Osteoblast (primary cell): ENCODE measurements at places on chromosomes 4 and X. TPM values are rescaled to one million over a fixed set of nuclear protein-coding genes. Genes with fewer than 3 reads are reported as not detected.

DNA sequence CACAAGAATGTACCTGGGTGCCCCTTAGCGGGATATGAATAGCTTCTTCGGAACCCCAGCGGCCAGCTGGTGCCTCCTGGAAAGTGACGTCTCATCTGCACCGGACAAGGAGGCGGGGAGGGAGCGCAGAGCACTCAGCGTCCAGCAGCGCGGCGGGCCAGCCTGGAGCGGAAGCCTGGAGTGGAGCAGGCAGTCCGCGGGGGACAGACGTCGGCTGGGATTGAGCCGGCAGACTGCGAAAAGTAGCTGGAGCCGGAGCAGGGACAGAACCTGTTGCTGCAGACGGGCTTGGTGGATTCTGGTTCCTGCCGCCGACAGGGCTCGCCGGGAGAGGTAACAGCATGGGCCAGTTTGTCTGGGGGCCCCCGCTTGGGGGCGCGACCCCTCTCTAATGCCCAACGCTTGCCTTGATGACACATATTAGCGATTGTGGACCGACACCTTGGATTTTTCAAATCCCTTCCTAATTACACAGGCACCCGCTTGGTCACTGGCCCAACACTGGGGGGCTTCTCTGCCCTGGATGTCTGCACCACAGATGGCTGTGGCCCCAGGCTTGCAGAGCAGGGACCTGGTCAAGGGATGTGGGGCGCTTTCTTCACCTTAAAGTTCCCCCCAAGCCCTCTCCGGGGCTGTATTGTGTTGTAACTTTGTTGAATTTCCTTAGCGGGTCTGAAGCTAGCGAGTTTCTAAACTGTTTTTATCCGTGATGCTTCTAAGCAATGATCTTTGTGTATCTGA, at the start of gene NPFFR2:
TSS of gene NPFFR2 (plus strand) at position 133 of the 741 bp plus-strand sequence. CDS start 96,592 bp downstream, outside the sequence.
- H3K27ac ChIP-seq = no peak within 1 kb of the TSS
- no peaks in the 10 kb centered on the region for H3K36me3 ChIP-seq
- H3K4me3 ChIP-seq = no peak within 1 kb of the TSS
- peak; percentile 10 for DNase-seq
- H3K4me1 ChIP-seq = no peaks in the 10 kb centered on the region
- peaks cover 2% of the 10 kb centered on the region for H3K27me3 ChIP-seq

GRCh38 chr4:33029976-33030375, 2309.8 kb downstream of the PCDH7 start:
- DNase-seq = no peak
- no peaks in the 10 kb centered on the region for H3K36me3 ChIP-seq
- no peak overlapping the region for H3K4me3 ChIP-seq
- H3K27ac ChIP-seq = no peak overlapping the region
- no peaks in the 10 kb centered on the region for H3K4me1 ChIP-seq

DNA sequence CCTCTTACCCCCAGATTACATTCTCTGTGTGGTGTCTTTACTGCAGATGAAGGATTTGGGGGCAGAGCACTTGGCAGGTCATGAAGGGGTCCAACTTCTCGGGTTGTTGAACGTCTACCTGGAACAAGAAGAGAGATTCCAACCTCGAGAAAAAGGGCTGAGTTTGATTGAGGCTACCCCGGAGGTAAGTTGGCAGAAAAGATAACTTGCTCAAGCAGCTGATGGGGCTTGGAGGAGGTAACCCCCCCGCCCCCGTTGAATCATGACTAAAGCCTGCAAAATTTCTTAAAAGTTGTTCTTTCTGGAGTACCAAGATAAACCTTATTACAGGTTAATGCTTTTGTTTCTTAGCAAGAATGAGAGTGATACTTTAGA, 1.5 kb downstream of the CCNG2 start:
- DNase-seq = no peak
- peak overlapping the region; percentile 91 for H3K27ac ChIP-seq
- peaks cover 43% of the 10 kb centered on the region for H3K36me3 ChIP-seq
- H3K4me3 ChIP-seq = peak overlapping the region; percentile 96
- peaks cover 24% of the 10 kb centered on the region for H3K27me3 ChIP-seq
- peaks cover 20% of the 10 kb centered on the region for H3K4me1 ChIP-seq

The ZCCHC18 gene
- total RNA-seq = 0.29 and 1.1 TPM in 2 replicates

GRCh38 chr4:165994701-165995100, 121.7 kb downstream of the TLL1 start:
- H3K4me3 ChIP-seq = no peak overlapping the region
- no peaks in the 10 kb centered on the region for H3K27me3 ChIP-seq
- H3K27ac ChIP-seq = no peak overlapping the region
- H3K36me3 ChIP-seq = no peaks in the 10 kb centered on the region
- no peak for DNase-seq

DNA sequence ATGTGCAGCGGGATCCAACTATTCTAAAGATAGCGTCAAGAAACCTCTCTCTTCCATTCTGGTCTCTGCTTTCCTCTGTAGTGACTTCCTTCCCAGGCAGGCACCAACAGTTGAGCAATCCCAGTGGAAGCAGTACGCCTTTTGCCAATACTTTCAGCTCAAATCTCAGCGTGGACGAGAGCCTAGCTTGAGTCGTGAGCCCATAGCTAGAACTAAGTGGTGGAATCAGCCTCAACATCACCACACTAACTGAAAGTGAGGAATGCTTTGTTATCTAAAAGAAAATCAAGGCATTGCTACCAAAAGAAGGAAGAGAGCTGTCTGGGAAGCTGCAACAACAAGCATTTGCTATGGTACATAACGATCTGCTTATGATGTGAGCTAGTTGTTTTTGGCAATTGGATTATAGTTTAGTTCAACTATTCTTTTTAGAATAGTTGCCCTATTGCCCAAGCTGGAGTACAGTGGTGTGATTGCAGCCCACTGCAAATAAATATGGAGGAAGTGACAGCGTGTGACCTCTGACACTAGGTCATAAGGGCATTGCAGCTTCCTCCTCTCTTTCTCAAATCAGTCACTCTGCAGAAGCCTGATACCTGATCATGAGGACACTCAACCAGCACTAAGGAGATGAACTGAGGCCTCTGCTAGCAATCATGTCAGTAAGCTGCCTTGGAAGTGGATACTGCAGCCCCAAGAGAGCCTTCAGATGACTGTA, 24.7 kb upstream of the FRYL start:
- peaks cover 5% of the 10 kb centered on the region for H3K4me1 ChIP-seq
- H3K36me3 ChIP-seq = no peaks in the 10 kb centered on the region
- no peak overlapping the region for H3K27ac ChIP-seq
- no peaks in the 10 kb centered on the region for H3K27me3 ChIP-seq
- DNase-seq = no peak

- DNase-seq = peak; percentile 93
- H3K4me3 ChIP-seq = no peak overlapping the region
- H3K27ac ChIP-seq = no peak overlapping the region
- H3K4me1 ChIP-seq = no peaks in the 10 kb centered on the region
- H3K27me3 ChIP-seq = peaks cover 67% of the 10 kb centered on the region
Observed at GRCh38 chr4:1404573-1405253, 1.5 kb downstream of the NKX1-1 start.

- H3K4me3 ChIP-seq = no peak overlapping the region
- no peak overlapping the region for H3K27ac ChIP-seq
- no peaks in the 10 kb centered on the region for H3K27me3 ChIP-seq
- no peaks in the 10 kb centered on the region for H3K36me3 ChIP-seq
- no peaks in the 10 kb centered on the region for H3K4me1 ChIP-seq
Observed at GRCh38 chr4:186537843-186538521, 17.4 kb downstream of the MTNR1A start.

DNA sequence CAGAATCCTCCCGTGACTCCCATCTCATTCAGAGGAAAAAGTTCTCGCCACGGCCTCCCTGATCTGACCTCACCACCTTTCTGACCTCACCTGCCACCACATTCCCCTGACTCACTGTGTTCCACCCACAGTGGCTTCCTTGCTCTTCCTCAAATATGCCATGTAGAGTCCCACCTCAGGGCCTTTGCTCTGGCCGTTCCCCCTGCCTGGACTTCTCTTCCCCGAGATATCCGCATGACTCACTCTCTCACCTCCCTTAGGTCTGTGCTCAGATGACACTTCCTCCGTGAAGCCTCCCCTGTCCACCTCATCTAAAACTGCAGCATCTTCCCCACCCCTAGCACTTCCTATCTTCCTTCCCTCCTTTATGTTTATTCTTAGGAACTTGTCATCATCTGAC, 7.2 kb upstream of the TSPYL2 start:
- no peak for DNase-seq
- no peak overlapping the region for H3K4me3 ChIP-seq
- H3K36me3 ChIP-seq = no peaks in the 10 kb centered on the region

- H3K27ac ChIP-seq = no peak overlapping the region
- H3K4me1 ChIP-seq = no peaks in the 10 kb centered on the region
- H3K27me3 ChIP-seq = no peaks in the 10 kb centered on the region
- H3K36me3 ChIP-seq = no peaks in the 10 kb centered on the region
- H3K4me3 ChIP-seq = no peak overlapping the region
- no peak for DNase-seq
Observed at GRCh38 chr4:106679063-106679462, 310.5 kb upstream of the GIMD1 start.

- no peak overlapping the region for H3K4me3 ChIP-seq
- H3K36me3 ChIP-seq = no peaks in the 10 kb centered on the region
- DNase-seq = no peak
- H3K27ac ChIP-seq = no peak overlapping the region
- no peaks in the 10 kb centered on the region for H3K4me1 ChIP-seq
- H3K27me3 ChIP-seq = no peaks in the 10 kb centered on the region
Observed at GRCh38 chrX:13346646-13347045, 26.8 kb upstream of the ATXN3L start.

- H3K27me3 ChIP-seq = peaks cover 10% of the 10 kb centered on the region
- no peak for DNase-seq
- H3K4me3 ChIP-seq = no peak overlapping the region
- no peaks in the 10 kb centered on the region for H3K36me3 ChIP-seq
- no peak overlapping the region for H3K27ac ChIP-seq
Observed at GRCh38 chr4:3797831-3798790, 31.9 kb downstream of the ADRA2C start.

DNA sequence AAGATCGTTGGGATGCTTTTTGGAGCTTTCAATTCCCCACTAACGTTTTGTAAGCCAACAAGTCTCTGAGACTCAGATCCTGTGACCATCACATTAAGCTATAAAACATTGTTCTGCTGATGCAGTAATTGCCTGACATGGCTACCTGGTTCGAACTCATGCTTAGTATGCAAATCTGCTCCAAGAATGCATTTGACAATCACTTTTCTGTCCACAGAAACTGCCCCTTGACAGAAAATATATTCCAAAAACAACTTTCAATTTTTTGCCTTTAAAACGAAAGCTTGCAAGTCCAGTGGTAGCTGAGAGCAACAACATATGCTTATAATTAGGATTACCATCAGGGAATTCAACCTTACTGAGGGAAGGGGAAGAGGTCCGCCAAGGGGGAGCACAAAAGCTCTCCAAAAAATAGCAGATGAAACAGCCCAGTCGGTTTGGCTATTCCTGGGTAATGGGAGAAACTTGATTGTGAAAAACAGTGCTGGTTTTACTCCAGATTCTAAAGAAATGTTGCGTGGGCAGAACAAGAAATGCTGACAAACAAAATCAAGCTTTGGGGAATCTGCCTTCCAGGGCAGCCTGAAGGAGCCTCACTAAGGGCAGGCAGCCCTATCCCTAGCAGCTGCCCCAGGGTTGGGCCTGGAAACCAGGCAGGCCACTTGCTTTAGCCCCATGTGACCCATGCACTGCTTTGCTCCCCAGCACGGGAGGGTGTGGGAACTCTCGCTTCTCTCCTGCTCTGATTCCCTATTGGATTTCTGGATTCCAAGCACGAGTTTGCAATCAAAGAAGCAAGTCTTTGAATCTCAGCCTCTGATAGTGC, 160.7 kb upstream of the LDB2 start:
- no peaks in the 10 kb centered on the region for H3K36me3 ChIP-seq
- no peak for DNase-seq
- H3K27me3 ChIP-seq = no peaks in the 10 kb centered on the region
- H3K4me3 ChIP-seq = peak overlapping the region; percentile 26

- no peaks in the 10 kb centered on the region for H3K27me3 ChIP-seq
- H3K27ac ChIP-seq = peak overlapping the region; percentile 98
- no peak overlapping the region for H3K4me3 ChIP-seq
- H3K36me3 ChIP-seq = no peaks in the 10 kb centered on the region
- DNase-seq = no peak
Observed at GRCh38 chr4:158811704-158812103, 42.9 kb downstream of the FNIP2 start.

- no peaks in the 10 kb centered on the region for H3K27me3 ChIP-seq
- no peaks in the 10 kb centered on the region for H3K36me3 ChIP-seq
- H3K27ac ChIP-seq = peak overlapping the region; percentile 17
- peak; percentile 87 for DNase-seq
Observed at GRCh38 chrX:150934453-150934852, 36.0 kb upstream of the CD99L2 start.

The CTAG1B gene
- not detected in 2 replicates for total RNA-seq

- DNase-seq = no peak
- H3K27ac ChIP-seq = no peak overlapping the region
- H3K36me3 ChIP-seq = no peaks in the 10 kb centered on the region
- no peak overlapping the region for H3K4me3 ChIP-seq
- H3K27me3 ChIP-seq = no peaks in the 10 kb centered on the region
- H3K4me1 ChIP-seq = peaks cover 14% of the 10 kb centered on the region
Observed at GRCh38 chr4:19379191-19379708, 872.5 kb upstream of the SLIT2 start.

GRCh38 chrX:45668686-45669443, 468.2 kb upstream of the DIPK2B start:
- peak; percentile 91 for DNase-seq
- peaks cover 29% of the 10 kb centered on the region for H3K4me1 ChIP-seq
- no peaks in the 10 kb centered on the region for H3K27me3 ChIP-seq
- H3K4me3 ChIP-seq = no peak overlapping the region

- no peak overlapping the region for H3K27ac ChIP-seq
- H3K4me3 ChIP-seq = no peak overlapping the region
- no peaks in the 10 kb centered on the region for H3K27me3 ChIP-seq
- H3K36me3 ChIP-seq = no peaks in the 10 kb centered on the region
- no peaks in the 10 kb centered on the region for H3K4me1 ChIP-seq
Observed at GRCh38 chr4:108867476-108867875, 104.6 kb upstream of the ETNPPL start.

- no peaks in the 10 kb centered on the region for H3K4me1 ChIP-seq
- no peak overlapping the region for H3K4me3 ChIP-seq
- no peak for DNase-seq
- H3K27ac ChIP-seq = no peak overlapping the region
- no peaks in the 10 kb centered on the region for H3K27me3 ChIP-seq
- H3K36me3 ChIP-seq = no peaks in the 10 kb centered on the region
Observed at GRCh38 chr4:84050015-84050414, 449.1 kb downstream of the NKX6-1 start.

DNA sequence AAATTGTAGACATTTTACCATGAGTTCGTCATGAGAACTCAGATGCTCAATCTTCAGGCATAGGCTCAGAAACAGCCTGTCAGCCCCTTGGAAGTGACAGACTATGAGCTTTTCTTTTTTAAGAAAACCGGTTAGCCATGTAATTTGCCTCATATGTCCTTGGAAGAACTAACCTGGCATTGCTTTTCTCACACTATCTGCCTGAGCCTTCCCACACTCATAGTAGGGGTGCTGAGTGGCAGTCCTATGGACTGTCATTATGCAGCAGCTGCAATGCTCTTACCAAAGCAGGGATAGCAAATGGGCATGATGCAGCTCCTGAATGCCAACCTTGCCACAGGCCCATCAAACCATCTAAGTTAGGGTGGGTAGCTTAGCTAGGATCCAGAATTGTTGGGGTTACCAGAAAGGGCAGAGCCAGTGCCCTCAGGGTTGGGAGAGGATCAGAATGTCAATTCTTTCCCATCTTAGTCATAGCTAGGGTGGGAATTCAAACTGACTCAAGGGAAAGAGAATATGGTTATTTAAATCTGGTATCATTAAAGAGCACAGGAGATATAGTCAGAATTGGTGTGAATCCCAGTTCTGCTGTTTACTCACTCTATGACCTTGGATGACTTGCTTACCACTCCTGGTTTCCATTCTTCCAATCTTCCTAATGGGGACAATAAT, 230.6 kb upstream of the CPEB2 start:
- DNase-seq = no peak
- H3K36me3 ChIP-seq = no peaks in the 10 kb centered on the region
- no peak overlapping the region for H3K27ac ChIP-seq
- peaks cover under 1% of the 10 kb centered on the region for H3K27me3 ChIP-seq
